ENCODE measurements at places on chromosomes 1 and 21.

DNA sequence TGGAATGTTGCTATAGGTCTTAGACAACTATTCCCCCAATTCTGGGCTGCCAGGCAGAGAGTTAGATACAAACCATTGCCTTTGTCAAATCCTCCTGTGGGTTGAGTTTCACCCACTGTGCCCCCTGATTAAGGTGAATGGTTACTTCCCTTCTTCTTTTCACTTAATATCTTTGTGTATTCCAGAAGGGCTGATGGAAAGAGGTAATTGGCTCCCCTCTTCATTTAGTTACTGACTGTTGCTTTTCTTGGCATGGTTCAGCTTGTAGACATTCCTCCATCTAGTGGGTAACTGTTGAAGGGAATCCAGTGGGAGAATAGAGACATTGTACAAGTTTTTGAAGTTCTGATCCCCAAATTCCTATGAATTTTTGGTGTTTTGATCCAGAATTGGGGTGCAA, 43.8 kb upstream of the MACF1 start:
- DNase-seq: no peak

DNA sequence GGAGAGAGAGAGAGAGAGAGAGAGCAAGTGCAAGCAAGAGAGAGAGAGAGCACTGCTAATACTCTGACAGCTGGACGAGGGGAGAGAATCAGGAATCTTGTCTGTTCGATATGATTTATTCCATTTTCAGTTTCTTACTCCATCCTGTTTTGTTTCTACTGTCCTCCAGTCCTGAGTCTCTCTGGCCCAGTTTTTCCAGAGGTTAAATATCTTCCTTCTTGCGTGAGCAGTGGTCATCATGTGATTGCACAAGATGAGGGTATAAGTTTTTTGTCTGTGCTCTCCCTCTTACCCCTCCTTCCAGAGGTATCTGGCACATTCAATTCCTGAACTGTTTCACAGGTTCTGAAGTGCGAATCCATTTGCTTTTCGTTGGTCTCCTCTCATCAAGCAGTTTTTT, 16.8 kb downstream of the UBE2U start:
- DNase-seq: no peak

GRCh38 chr21:38758501-38759214, 47.1 kb upstream of the ETS2 start:
- DNase-seq: no peak

DNA sequence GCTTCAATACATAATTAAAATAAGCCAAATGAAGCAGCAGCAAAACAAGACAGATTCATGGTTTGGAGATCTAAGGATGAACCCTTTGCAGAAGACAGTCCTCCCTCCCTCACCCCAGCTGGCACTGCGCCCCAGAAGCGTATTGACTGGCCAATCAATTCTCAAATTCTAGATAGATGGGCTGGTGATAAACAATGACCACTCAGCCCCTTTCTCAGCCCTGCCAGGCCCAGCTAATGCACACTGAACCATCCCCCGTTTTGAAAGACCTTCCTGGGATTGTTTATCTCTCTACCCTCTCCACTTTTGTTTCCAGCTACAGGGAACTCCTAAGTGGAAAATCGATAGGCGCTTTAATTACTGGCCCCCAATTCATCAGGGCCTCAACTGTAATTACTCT, 29.0 kb downstream of the TNR start:
- DNase-seq: no peak

DNA sequence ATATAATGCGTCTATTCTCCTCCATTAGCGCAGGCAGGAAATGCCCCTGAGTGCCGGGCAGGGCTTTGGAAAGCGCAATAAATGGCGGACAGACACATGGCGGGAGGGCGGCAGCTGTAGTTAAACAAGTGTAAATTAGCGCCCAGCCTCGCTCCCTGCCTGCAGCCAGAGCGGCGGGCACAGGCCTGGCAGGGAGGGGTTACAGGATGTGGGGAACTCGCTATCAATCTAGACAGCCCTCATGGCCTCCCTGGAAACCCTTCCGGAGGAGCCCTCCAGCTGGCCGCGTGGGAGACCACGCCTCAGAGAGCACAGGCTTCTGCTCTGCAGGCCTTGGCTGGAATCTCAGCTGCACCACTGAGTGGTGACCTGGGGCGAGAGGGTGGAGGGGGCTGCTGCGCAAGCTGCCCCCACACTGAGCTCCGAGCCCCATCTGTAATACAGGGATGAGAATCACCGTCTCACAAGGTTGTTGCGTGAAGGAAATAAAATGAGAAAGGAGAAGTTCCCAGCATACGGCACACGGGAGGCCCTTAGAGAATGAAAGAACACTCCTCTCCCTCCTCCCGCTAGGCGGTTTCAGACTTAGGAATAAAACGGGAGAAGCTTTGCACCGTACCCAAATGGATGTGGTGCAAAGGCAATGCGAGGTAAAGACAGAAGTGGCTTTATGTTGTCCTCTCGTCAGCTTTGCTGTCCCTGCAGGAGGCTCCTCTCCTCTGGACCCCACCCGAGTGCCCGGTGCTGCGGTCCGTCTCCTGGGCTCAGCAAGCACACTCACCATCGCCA, 167.2 kb upstream of the POU3F1 start:
- no peak for DNase-seq

- peak; percentile 17 for DNase-seq
Measured at GRCh38 chr1:77545970-77546369, 136.5 kb downstream of the ZZZ3 start.

GRCh38 chr1:85133565-85134159, 67.2 kb downstream of the SYDE2 start:
- no peak for DNase-seq

- no peak for DNase-seq
Measured at GRCh38 chr1:151924691-151925587, 15.6 kb upstream of the THEM4 start.

DNA sequence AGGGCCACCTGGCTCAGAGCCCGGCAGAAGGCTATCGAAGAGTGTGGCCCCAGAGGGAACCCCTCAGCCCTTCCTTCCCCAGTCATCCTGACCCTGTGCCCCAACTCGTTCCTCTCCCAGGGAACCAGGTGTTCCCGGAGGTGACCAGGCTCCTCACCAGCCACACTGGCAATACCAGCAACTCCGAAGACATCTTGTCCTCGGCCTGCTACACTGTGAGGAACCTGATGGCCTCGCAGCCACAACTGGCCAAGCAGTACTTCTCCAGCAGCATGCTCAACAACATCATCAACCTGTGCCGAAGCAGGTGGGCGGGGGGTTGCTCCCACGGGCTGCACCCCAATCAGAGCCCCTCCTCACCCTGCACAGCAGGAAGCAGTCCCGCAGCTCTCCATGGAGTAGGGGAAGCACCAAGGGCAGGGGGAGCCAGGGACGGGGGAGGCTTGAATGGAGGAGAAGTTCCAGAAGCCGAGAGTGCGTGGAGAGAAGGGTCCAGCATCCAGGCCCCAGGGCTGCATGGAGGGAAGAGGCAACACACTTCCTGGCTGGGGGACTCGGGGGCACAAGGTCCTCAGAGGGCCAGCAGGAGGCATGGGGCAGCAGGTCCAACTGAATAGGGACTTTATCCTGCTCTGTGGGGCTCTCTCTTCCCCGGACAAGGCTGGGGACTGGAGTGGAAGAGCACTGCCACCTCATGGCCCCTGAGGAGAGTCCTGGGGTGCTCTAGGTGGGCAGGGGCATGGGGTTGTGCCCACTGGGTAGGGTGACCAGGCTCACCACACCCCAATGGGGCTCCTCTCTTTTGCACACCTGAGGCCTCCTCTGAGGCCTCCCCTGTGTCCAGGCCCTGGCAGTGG, 41.7 kb downstream of the PKP1 start:
- no peak for DNase-seq

Data from hepatic stellate cell (primary cell).